Cardiac ventricle fibroblast (primary cell): ENCODE measurements at places on chromosomes 1 and 21. TPM values are rescaled to one million over a fixed set of nuclear protein-coding genes. Genes with fewer than 3 reads are reported as not detected.

The CR1L gene
- total RNA-seq, result not detected in 2 replicates

The COL16A1 gene
- total RNA-seq, result 92.6 and 160 TPM in 2 replicates

The GUCA2B gene
- not detected in 2 replicates for total RNA-seq

The CFHR2 gene
- total RNA-seq, result not detected in 2 replicates

The CLCA2 gene
- total RNA-seq, result 1.1 and 4.3 TPM in 2 replicates

The TTC39A gene
- total RNA-seq, result not detected in 2 replicates

The WDR64 gene
- not detected in 2 replicates for total RNA-seq

The ZBTB8A gene
- 4.7 and 5.2 TPM in 2 replicates for total RNA-seq

The PADI2 gene
- total RNA-seq, result not detected in 2 replicates

The TMEM200B gene
- total RNA-seq, result 9.2 and 12.5 TPM in 2 replicates

The CD52 gene
- not detected in 2 replicates for total RNA-seq

The OR2G2 gene
- not detected in 2 replicates for total RNA-seq

The TCHHL1 gene
- total RNA-seq, result not detected in 2 replicates

The BARHL2 gene
- total RNA-seq, result not detected in 2 replicates

The GNG4 gene
- 0.25 and 0.34 TPM in 2 replicates for total RNA-seq

The RCSD1 gene
- 1.6 and 1.7 TPM in 2 replicates for total RNA-seq
